8988T (cell line): ENCODE measurements at places on chromosomes 2 and 18.
A peak's percentile ranks its signal among the peaks of the same experiment; 100 is the strongest.

DNA sequence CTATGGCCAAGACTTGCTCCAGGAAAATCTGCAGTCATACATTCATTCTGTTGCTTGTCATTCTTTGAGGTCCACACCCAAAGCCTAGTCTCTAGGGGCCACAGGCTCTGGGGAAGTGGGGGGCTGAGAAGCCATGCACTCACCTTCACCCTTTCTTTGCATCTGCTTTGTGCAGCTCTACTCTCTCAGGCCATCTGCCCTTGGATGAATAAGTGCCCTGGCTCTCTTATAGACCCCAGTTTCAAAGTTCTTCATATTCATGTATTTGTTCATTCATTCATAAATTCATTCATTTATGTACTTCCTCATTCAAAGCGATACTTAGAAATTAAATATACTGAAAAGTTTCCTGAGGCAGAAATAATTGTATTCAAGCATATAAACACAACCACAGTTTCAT is 130.3 kb upstream of the FAM98A start:
- DNase-seq = no peak

DNA sequence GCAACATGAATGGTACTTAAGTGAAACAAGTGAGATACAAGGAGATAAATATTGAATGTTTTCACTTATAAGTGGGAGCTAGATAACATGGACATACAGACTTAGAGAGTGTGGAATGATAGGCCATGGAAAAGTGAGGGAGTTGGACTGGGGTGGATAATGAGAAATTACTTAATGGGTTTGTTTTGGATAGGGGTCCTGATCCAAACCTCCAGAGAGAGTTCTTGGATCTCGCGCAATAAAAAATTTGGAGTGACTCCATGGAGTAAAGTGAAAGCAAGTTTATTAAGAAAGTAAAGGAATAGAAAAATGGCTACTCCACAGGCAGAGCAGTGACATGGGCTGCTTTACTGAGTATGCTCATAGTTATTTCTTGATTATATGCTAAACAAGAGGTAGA is 508.9 kb downstream of the CNTNAP5 start:
- DNase-seq = no peak

DNA sequence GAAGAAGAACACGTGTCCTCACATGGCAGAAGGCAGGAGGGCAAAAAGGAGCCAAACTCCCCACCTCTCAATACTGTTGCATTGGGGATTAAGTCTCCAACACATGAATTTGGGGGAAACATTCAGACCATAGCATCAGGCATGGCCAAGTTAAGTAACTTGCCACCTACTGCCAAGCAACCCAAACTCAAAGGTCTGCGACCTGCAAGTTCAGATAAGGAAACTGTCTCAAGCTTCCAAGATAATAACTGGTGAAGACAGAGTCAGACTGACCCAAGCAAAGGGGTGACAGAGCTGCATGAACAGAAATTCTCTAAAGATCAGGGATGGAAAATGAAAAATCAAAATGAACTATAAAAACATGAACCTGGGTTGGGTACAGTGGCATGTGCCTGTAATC is 188.7 kb upstream of the SIX3 start:
- no peak for DNase-seq

DNA sequence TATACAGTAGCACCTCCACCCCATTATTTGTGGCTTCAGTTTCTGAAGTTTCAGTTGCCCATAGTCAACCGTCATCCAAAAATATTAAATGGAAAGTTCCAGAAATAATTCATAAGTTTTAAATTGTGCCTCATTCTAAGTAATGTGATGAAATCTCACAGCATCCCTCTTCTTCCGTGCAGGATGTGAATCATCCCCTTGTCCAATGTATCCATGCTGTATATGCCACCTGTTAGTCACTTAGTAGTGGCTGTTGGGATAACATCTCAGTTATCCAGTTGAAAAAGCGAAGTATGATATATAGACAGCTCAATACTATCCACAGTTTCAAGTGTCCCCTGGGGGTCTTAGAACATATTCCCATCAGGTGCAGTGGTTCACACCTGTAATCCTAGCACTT is 119.1 kb upstream of the OTX1 start:
- DNase-seq = no peak

GRCh38 chr2:181859123-181859522 is 32.4 kb upstream of the ITPRID2 start:
- DNase-seq = no peak

- DNase-seq = no peak
These were observed 291.6 kb upstream of the FAM98A start for GRCh38 chr2:33890686-33891085.

DNA sequence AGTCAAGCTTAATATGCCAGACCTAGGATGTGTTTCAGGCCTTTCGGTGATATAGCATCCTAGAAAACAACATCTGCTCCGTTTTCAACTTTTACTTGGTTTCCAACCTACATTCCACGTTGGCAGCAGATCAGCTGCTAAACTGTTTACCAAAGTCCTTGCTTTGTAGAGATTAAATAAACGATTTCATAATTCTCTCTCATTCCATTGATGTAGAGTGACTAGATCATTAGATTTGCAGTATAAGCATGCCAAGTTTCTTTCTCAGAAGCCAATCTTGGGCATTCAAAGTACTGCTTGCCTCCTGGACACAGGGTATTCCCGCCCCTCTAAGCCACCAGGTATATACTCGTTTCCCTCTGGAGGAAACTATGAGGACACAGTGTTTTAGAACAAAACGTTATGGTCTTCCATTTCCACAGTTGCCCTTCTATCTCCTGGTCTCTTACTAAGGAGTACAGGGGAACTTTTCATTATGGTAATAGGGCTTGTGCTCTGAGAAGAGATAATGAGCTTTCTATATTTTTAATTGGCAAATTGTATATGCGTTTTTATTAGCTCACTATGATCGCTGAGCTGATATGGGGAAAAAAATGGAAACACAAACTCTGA is 10.5 kb upstream of the INSIG2 start:
- no peak for DNase-seq

GRCh38 chr18:24818441-24818840 is 358.0 kb downstream of the HRH4 start:
- DNase-seq = no peak

GRCh38 chr2:202196727-202197126 is 41.7 kb downstream of the SUMO1 start:
- DNase-seq = no peak

- no peak for DNase-seq
These were observed 150.0 kb downstream of the STK39 start for GRCh38 chr2:168097431-168097830.

- DNase-seq = no peak
These were observed 2.9 kb upstream of the DPYSL5 start for GRCh38 chr2:26845021-26845420.

DNA sequence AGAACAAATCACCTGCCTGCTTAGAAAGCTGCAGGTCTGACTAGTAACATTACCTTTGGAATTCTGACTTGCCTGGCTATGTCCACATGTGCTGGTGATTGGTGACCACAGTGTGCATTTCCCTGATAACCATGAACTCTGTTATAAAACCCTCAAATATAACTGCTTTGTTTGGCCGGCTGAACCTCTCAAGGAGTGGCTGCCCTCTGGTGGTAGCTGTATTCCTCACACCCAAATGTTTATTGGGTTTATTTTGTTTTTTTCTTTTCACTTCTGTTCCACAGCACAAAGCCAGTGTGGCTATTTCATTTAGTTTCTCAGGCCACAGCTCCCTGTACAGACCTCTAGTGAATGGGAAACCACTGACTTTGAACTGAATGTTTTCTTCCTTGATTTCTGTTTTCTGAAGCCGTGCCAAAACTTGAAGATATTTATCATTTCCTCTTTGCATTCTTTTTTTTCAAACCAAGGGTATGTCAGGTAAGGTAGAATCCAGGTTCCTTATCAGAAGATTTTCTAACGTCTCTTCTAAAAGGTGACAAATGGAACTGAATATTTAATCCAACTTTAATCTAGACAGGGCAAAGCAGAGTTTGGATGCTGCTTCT is 549.0 kb upstream of the VRK2 start:
- DNase-seq = no peak

- DNase-seq = peak; percentile 52
These were observed 31.2 kb downstream of the KIF3C start for GRCh38 chr2:25951071-25951547.

DNA sequence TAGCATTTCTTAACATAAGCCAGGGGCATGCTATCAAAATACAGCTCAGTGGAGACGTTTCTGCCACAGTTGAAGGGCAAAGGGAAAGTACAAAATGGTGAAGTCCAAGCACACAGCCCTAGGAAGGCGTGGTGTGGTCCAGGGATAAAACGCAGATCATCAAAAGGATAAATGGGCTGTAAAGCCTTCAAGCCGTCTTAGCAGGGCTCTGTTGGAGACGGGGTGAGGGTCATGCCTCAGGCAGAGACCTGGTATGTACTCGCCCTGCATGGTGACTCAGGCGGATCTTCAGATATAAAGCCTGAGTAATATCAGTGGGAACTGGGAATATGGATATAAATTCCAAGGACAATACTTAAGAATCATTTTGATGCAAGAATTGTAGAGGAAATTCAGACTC is 61.2 kb downstream of the NGEF start:
- DNase-seq = no peak

DNA sequence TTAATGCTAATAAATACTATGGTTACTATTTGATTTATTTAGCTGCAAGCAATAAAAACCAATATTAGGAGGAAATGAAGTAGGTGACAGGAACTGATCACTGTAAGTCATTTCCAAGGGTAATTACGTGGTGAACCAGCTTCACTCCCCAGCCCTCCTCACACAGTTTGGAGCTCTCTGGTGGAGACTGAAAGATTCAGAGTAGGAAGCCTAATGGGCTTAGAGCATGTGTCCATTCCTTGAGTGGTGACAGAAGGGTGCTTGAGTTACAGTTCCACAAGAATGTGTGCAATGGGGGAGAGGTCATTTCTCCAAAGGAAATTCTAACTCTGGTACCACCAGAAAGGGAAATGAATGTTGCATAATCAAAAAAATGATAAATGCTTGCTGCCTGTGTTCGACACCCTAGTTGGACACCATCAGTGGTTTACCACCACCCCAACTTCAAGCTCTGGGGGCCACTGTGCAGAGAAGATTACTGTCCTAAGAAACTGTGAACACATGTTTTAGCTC is 285.1 kb upstream of the MMADHC start:
- DNase-seq = no peak

DNA sequence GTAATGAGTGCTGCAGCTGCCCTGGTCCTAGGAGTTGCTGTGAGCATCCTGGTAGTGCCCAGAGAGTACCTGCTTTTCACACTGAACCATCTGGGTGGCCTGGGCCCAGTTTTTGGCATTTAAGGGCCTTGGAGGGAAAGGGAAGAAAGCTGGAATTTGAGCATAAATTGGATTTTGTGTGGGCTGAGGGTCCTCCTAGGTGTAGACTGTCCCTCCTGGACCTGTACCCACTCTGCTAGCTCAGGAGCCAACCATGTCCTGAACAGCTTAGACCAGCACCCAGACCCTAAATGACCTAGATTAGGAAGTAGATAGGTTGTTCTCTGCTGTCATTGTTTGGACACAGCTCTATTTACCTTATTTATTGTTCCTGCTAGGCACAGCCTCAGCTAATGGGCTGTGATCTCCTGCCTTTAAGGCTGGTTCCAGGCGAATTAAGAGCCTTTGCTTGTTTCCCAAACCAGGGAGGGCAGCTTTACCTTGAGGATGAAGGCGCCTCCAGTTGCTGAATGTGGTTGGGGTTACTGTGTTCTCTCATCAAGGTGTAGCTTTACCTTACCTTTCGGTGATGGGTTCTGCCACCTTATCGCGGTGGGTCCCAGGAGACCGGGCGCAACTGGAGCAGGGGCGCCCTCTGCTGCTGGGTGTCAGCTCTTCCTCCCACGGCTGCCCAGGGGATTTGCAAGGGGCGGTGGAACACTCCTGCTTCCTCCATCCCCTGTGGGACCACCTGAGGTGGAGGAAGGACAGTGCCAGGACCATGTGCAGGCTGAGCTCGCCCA is 34.4 kb downstream of the ITGA6 start:
- DNase-seq = no peak

DNA sequence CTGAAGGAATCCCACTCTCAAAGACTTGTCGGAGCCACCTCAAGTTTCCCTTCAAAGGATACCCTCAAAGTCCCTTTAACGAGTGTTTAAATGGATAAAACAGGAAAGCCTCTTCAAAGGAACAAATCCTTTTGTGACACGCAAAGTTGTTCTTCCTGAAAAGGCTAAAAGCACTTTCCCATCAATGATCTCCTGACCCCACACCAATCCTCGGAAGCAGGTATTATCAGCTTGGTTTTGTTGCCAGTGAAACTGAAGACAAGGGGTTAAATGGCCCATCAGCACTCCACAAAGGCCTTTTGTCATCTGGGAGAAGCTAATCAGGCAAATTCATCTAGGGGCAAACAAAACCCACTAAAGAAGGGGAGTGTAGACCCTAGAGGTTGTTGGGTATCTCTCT is 418.0 kb upstream of the ID2 start:
- DNase-seq = no peak

- DNase-seq = no peak
These were observed 8.4 kb downstream of the HOXD8 start for GRCh38 chr2:176137906-176138305.

GRCh38 chr18:31301201-31301655 is 16.7 kb upstream of the DSG1 start:
- DNase-seq = no peak

- no peak for DNase-seq
These were observed 20.7 kb upstream of the NT5DC4 start for GRCh38 chr2:112699984-112700667.

DNA sequence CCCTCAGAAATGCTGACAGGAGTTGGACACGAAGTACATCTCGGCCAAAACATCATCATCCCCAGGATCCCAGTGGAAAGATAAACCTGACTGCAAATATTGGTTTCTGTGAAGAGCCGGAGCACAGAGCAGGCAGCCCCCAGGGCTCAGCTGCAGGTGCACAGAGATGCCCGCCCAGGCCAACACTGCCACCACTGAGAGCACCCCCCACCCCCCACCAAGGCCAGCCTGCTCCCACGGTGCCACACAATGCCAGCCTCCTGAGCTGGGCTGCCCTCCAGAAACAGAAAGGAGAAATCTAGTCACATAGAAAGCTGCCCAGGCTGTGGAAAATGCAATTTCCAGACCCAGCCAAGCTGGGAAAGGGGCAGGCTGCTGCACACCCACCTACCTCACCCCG is 71.7 kb downstream of the GALNT14 start:
- no peak for DNase-seq

- no peak for DNase-seq
These were observed 512.1 kb upstream of the LRATD1 start for GRCh38 chr2:14120376-14120775.

GRCh38 chr18:32049393-32050171 is 31.0 kb downstream of the RNF125 start:
- no peak for DNase-seq

GRCh38 chr2:152071092-152071491 is 27.8 kb downstream of the CACNB4 start:
- DNase-seq = no peak

- no peak for DNase-seq
These were observed 100.5 kb upstream of the UNC80 start for GRCh38 chr2:209671020-209671680.
